ENCODE measurements at places on chromosomes 16 and 17.

GRCh38 chr17:42312285-42313130 is 24.2 kb downstream of the STAT5A start:
- DNase-seq = peak; percentile 63

- DNase-seq = no peak
Observed at GRCh38 chr17:78496311-78496710, 80.9 kb downstream of the DNAH17 start.

DNA sequence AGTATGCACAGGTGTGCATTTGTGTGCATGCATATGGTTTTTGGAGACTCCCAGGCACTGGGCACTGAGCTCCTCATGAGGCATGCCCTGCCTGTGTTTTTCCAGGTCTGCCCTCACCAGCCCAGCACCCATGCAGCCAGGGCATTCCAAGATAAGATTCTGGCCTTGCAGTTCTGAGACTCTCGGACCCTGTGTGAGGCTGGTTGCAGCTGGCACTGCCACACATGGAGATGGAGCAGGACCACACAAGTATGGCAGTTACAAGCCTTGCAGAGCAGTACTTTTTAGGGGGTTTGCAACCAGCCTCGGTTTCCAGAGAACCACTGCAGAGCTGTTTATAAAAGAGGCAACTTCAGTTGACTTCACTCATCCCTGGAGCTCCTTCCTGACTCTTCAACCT is 10.2 kb downstream of the SLC6A2 start:
- no peak for DNase-seq

- DNase-seq = no peak
Observed at GRCh38 chr17:31452561-31453110, 61.2 kb downstream of the RAB11FIP4 start.

DNA sequence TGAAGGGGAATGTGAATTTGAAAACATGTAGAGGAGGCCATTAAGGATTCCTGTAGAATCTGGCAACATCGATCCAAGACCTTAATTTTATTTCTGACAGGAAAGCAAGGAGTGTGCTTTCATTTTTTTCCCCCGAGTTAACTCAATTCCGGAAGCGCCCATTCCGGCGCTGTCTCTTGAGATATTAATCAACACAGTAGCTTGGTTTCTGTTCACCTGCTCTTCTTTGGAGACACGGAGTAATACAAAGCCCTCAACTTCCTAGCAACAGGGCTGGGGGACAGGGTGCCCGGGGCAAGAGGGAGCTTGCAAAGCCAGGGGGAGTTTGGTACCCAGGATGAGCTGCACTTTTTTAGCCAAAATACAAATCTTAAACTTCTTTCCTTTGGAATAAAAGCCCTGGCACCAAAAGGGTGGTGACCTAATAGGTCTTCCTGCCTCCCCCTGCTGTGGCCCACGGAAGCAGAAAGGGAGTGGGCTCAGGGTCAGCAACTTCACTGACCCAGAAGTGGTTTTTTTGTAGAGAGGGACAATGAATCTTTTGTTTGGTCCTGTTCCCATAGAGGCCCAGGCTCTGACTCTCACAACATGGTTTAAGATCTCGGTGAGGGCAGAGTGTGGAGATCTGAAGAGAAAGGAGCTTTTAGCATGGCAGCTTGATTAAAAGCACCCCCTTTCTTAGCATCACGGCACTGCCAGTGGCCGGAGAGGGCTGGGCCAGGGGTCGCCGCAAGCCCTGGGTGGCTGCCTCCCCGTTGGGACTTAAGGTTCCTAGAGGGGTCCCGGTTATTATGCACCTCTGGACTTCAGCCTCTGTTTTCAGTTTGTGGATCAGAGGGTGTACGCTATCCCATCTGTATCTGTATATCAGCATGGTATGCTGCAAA is 207.3 kb downstream of the CCDC182 start:
- DNase-seq = peak; percentile 41

DNA sequence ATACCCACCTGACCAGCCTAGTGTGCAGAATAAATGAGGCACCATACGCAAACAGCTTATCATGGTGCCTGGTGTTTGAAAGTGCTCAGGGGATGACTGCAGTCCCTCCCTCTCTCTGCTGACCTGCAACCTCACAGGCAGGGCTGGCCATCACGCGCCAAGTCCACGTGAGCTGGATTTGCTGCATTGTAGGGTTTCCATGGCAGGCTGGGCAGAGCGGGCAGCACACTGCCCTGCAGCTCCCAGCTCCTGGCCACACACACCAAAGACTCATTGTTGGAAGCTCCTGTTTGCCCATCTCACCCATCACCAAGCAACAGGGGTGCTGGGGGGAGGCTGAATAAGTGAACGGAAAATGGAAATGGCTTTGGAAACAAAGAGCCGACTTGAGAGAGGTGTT is 81.8 kb downstream of the IRX3 start:
- no peak for DNase-seq

- DNase-seq = no peak
Observed at GRCh38 chr16:67964477-67965131, 3.8 kb downstream of the SLC12A4 start.

DNA sequence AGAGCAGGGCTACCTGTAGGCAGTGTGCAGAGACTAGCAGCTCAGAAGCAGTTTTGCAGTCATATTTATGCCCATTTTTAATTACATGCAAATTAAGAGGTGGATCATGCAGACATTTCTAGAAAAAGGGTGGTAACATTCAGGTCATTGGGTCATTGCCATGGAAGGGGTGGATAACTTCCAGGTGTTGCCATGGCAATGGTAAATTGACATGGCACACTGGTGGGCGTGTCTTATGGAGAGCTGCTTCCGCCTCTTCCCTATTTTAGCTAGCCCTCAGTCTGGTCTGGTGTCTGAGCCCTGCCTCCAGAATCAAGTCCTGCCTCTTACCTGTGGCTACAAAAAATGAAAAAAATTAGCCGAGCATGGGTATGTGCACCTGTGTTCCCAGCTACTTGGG is 2.8 kb upstream of the DNAI2 start:
- no peak for DNase-seq

DNA sequence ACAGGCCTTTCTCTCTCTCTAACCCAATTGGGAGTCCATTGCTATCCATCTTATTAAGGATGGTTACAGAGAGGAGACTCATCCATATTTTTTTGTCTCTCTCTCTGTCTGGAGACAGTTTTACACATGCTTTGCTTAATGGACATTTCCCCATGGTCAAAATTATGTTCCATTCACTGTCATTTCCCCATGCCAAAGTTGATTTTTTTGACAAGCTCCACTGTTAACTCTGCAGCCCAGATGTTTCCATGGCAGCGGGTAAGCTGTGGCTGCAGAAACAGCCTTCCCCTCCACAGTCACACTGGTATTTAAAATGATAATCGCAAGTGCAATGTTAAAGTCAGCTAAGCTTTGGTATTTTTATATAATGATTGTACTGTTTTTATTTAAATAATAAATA is 63.9 kb upstream of the HLF start:
- no peak for DNase-seq

GRCh38 chr16:50313596-50314478 is 47.5 kb downstream of the ADCY7 start:
- no peak for DNase-seq

- DNase-seq = no peak
Observed at GRCh38 chr16:68825427-68825826, 17.9 kb upstream of the TANGO6 start.

GRCh38 chr16:57865746-57866528 is 63.6 kb upstream of the KIFC3 start:
- DNase-seq = peak; percentile 19

GRCh38 chr17:34567691-34568465 is 11.5 kb upstream of the TMEM132E start:
- DNase-seq = peak; percentile 54

DNA sequence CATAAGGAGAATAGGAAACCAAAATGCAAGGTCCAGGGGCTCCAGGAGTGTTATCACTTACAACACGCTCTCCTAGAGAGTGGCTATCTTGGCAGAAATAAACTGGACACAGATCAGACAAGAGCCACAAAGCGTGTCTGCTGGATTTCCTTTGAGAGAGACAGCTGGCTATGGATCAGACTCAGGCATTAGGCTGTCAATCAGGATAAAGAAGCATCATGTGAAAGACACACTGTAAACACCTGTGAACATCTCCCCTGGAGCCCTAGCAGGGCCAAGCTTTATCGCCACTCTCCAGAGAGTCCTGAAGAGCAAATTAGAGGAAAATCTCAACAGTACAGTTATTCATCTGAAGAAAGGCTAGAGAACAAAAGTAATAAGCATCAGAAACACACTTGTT is 26.0 kb downstream of the SYCE1L start:
- no peak for DNase-seq

DNA sequence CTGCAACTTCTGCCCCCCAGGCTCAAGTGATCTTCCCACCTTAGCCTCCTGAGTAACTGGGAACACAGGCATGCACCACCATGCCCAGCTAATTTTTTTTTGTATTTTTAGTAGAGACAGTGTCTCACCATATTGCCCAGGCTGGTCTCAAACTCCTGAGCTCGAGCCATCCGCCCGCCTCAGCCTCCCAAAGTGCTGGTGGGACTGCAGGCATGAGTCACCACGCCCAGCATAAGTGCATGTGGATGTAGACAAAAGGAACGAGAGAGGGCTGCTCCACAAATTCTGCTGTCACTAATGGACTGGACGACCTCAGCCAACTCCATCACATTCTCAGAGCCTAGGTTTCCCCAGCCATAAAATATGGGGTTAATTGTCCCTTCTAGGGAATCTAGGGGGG is 7.7 kb upstream of the SP2 start:
- no peak for DNase-seq

GRCh38 chr16:11635679-11636171 is 32.5 kb upstream of the SNN start:
- no peak for DNase-seq

DNA sequence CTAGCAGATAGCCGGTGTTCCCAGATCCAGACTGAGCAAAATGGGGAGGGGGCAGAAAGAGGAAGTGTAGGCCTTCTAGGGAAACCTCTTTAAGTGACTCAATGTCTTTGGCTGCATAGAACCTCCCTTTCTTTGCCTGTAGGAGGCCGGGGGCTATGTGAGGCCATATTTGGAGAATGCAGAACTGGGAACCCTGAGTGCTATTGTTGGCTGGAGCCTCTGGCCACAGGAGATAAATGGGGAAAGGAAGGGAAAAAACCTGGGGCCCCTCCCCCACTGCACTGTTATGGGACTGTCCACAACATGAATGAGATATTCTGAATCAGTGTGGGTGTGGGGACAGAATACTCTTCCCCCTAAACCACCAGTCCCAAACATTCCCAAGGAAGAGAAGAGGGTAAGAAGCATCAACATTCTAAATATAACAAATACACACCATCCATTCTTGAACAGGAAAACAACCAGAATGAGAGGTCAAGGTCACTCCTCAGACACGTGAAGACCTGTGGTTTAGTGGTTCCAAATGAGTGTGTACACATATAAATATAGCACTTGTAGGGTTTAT is 2.4 kb downstream of the VPS25 start:
- no peak for DNase-seq

DNA sequence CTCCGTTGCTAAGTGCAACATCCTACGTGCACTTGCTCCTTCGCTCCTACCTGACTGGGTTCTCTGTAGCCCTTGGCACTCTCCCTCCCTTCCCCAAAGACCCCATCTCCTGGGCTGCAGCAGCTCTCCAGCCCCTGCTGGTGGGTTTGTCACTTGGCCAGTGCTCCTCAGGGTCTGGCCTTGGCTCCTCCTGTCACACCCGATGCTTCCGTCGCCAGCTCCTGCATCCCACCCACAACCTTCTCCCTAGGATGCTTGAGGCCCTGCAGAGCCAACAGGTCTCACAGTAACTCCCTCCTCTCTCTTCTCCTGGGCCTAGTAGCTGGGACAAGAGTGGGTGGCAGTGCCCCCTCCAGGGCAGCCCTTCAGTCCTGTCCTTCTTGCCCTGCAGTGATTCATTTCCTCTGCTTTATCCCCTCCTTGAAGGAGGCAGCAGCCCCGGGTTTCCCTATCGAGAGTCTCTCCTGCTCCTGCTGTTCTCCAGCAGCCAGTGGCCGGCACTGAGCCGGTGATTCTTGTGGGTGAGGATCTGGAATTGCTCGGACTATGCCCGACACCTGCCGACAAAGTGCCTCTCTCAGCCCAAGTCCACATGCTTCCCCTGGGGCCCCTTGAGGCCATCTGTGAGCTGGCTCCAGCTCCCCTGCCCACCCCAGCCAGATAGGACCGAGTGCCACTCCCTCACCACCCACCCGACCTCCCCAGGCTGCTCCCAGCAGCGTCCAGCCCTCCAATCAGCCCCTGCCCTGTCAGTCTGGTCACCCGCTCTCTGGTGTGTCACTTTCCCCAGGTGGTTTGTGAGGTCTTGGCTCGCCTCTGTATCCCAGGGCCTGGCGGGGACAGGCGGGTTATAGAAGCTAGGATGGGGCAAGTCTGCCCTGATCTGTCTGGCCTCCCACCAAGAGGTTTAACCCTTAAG is 3.8 kb downstream of the LITAFD start:
- peak; percentile 27 for DNase-seq

DNA sequence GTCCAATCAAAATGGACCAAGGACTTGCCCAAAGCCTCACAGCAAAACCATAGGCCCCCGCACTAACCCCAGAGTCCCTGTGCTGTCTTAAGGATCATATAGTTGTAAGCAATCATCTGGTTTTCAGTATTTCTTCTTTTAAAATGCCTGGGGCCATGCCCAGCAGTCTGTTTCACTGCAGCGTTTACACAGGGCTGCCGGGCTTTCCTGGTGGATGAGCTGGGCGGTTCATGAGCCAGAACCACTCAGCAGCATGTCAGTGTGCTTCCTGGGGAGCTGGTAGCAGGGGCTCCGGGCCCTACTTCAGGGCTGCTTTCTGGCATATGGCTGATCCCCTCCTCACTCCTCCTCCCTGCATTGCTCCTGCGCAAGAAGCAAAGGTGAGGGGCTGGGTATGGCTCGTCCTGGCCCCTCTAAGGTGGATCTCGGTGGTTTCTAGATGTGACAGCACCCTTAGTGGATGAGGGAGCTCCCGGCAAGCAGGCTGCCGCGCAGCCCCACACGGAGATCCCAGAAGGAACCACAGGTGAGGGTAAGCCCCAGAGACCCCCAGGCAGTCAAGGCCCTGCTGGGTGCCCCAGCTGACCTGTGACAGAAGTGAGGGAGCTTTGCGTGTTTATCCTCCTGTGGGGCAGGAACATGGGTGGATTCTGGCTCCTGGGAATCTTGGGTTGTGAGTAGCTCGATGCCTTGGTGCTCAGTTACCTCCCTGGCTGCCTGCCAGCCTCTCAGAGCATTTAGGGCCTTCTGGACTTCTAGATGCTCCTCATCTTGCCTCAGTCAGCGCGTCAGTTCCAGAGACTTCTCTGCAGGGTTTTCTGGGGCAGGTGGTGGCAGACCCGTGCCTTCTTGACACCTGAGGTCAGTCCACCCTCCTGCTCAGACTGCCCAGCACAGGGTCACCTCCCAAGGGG is 24.8 kb upstream of the STH start:
- no peak for DNase-seq
